ENCODE measurements at places on chromosomes 3 and 15.

GRCh38 chr3:156330415-156330814 is 210.0 kb downstream of the KCNAB1 start:
- ATAC-seq: no peak

GRCh38 chr3:42975456-42975855 is 3.7 kb upstream of the GASK1A start:
- ATAC-seq: no peak

GRCh38 chr3:13659221-13659969 is 110.5 kb downstream of the FBLN2 start:
- no peak for ATAC-seq

DNA sequence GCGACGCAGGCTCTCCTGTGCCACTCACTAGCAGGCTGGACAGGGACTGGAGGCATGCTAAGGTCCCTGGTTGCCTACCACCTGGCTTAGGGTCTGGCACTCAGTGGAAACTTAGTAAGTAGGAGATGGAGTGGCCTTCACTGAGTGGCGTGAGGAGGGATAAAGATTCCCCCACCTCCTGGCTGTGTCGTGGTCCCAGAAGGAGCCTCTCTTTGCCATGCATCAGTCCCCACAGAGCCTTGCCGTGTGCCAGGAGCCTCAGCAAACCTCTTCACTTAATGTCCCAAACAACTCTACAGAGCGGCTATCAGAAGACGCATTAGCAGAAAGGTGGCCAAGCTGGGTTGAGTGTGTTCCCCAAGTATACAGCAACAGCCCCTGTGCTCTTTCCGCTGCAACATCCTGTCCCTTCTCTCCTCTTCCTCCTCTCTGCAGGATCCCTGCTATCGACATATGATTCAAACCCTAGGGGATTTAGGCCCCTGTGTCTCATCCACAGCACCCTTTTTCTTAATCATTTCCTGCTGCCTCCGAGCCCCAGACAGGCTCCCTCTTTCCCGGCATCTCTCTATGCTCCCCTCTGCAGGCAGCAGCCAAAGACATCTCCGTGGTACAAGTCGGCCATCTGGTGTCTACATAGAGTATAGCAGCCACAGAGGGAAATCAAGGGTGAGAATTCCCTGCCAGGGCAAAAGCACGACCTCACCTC is 66.7 kb downstream of the SLC6A1 start:
- peak; percentile 68 for ATAC-seq

GRCh38 chr3:39127269-39127907 is 19.9 kb downstream of the TTC21A start:
- no peak for ATAC-seq

GRCh38 chr3:105458518-105459215 is 92.0 kb downstream of the ALCAM start:
- ATAC-seq: no peak

- ATAC-seq: no peak
These were observed 5.3 kb downstream of the ZNF501 start for GRCh38 chr3:44734646-44735168.

GRCh38 chr3:72844436-72844993 is 3.7 kb downstream of the SHQ1 start:
- no peak for ATAC-seq

DNA sequence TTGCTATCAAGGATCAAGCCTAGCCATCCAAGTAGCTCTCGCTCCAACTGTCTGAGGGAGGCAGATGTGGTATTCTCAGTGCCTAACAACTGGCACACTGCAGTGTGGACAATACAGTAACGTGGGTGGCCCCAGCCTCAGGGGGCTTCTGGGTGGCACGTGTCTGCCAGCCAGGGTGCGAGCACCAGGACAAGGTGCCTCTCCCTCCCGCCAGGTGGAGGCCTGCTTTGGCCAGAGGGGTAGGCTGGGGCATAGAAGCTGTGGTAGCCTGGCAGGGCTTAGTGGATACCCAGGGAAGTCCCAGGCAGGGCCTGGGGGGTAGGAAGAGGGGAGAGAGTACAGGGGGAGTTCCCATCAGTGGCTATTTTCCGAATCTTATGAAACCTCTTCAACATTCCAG is 234.0 kb downstream of the PLCL2 start:
- no peak for ATAC-seq

DNA sequence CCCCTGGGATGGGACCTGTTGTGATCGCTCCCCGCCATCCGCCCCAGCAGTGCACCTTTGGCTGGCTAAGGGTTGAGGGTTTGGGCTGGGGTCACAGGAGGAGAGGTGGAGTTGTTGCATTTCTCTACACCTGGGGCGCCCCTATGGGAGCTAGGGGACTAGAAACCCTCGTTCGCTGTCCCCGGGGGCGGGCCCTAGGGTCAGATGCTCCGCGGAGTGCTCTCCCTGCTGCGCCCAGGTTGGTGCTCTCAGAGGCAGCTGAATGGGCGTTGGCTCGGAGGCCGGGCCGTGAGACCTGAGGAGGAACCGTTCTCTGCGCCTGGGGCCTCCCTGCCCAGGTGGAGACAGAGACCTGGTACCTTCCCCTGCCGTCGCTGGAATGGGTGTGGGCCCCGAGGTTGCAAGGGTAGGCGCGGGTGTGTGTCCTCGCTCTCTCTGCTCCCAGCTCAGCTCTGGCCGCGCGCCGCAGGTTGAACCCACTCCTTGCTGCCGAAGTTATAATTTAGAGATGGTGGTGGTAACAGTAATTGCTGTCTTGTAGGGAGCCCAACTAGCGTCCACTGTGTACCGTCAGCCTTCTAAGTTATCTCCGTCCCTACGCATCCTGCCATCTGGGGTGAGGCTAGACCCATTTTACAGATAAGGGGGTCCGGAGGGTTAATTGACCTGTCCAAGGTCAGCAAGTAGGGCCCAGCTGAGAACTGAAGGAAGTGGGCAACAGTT is 965 bp downstream of the FLNB start:
- peak; percentile 5 for ATAC-seq

DNA sequence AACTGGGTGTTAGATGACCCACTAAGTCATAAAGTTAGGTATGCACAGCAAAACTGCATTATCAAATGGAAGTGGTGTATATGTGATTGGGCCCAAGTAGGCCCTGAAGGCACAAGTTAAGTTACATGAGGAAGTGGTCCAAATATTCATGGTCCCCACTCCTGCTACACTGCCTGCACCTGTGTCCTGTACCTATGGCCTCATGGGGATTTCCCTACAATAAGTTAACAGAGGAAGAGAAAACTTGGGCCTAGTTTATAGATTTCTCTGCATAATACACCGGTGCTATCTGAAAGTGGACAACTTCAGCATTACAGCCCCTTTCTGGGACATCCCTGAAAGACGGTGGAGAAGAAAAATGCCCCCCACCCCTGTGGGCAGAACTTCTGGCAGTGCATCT is 41.5 kb downstream of the STRIT1 start:
- ATAC-seq: no peak

DNA sequence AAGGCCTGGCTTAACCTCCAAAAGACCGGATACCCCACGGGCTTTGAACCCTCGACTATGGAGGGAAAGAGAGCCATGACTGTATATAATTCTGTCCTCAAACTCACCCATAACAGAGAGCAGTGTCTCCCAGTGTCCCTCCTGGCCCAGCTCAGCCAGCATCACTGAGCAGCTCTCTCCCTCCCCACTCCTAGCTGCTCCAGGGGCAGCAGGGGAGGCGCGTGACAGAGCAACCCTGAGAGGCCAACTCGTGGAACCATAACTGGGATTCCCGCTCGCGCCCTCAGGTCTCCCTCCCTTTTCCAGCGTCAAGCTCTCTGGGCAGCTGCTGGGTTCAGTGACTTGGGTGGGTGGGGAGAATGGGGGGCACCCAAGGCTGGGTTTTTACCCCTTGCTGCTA is 561 bp upstream of the CPLX3 start:
- no peak for ATAC-seq

DNA sequence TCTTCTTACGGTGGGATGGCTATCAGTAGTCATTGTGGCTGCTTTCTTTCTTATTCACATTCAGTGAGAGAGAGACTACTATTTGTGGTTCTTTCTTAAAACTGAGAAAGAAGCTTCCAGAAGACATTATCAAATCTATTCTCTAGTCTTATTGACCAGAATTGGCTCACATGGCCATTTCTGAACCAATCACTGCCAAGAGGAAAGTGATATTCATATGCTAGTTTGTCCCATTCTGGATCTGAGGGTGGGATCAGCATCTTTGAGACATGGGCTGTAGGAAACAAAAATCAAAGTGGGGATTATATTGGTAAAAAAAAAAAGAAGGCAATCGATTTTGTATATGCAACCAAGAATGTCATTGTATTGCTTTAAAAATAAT is 106.4 kb upstream of the RASGRP1 start:
- no peak for ATAC-seq

GRCh38 chr3:24192469-24193056 is 247.5 kb downstream of the NR1D2 start:
- no peak for ATAC-seq

- peak; percentile 69 for ATAC-seq
These were observed 19.4 kb downstream of the GXYLT2 start for GRCh38 chr3:72907131-72907711.

DNA sequence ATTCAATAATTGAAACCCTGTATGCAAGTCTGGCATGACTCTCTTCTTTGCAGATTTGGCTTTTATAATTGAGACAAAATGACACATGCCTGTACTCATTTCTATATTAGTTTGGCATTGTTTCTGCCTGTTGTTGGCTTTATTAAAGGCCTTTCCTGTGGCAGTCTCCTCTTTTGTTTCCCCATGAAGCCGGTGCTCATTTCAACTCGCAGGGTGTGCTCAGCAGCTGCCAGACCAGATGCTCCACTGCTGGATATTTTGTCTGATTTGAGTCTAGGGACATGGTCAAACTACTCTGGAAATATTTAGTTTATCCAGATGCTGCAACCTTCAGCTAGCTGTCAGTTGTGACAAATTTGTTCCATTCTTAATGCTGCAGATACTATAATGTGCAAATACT is 445.3 kb downstream of the NAALADL2 start:
- no peak for ATAC-seq

DNA sequence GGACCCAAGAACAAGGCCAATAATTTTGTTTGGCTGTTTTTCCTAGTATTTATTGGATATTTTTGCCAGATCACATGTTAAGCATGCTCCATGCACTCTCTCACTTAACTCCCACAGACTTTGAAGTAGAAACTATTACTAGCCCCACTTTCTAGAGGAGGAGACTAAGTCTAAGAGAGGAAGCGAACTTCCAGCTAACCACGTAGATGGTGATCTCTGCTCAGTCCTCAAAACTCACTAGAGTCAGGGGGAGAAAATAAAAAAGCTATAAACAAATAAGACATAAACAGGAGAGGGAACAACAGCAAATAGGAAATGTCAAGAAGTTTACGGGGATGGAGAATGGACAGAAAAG is 481.0 kb upstream of the PROK2 start:
- no peak for ATAC-seq

- no peak for ATAC-seq
These were observed 17.0 kb upstream of the SENP7 start for GRCh38 chr3:101529816-101530685.

GRCh38 chr3:36164400-36164799 is 215.9 kb upstream of the STAC start:
- ATAC-seq: no peak

- ATAC-seq: no peak
These were observed 1002.0 kb downstream of the CADM2 start for GRCh38 chr3:85960793-85961192.

GRCh38 chr3:168815946-168816345 is 720.2 kb upstream of the GOLIM4 start:
- ATAC-seq: no peak

GRCh38 chr3:45313743-45314403 is 74.5 kb upstream of the LARS2 start:
- ATAC-seq: no peak

DNA sequence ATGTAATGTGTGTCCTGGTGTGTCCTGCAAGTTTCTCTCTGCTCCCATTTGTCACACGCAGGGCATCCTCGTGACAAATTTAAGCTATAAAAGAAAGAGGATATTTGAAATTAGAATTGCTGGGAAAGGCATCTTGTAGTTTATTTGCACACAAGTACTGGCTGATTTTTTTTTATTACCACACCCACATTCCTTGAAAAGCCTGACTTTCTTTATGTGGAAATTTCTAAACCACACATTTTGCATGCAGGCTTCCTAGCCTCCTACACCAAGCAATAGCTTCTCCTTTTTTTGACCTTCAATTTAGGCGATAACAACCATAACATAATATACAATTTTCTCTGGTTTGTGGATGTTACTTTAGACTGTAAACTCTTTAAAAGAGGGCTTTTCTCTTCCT is 126.1 kb downstream of the SERPINI1 start:
- ATAC-seq: no peak

DNA sequence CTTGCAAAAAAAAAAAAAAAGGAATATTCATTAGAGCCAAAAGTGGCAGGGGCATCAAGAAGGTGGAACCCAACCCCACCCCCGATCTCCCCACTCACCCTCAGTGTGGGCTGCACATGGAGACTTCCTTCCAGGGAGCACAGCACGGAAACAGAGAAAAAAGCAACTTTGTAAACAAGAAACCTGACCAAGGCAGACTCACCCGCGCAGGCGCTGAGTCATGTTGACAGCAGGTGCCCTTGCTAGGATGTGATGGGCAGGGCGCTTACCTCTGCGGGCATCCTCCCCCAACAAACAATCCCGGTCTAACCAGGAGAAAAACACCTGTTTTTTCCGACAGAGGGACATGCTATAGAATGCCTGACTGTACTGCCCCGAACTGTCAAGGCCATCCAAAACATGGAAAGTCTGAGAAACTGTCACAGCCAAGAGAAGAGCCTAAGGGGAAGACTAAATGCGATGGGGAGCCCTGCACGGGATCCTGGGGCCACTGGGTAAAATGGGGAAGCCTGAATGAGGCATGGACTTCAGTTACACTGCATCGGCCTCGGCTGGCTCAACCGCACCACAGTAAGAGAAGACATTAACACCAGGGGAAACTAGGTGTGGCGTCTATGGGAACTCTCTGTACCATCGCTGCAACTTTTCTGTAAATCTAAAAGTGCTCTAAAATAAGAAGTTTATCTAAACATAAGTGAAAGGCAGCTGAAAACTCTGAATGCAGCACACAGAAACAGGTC is 66.7 kb upstream of the GATA2 start:
- no peak for ATAC-seq

DNA sequence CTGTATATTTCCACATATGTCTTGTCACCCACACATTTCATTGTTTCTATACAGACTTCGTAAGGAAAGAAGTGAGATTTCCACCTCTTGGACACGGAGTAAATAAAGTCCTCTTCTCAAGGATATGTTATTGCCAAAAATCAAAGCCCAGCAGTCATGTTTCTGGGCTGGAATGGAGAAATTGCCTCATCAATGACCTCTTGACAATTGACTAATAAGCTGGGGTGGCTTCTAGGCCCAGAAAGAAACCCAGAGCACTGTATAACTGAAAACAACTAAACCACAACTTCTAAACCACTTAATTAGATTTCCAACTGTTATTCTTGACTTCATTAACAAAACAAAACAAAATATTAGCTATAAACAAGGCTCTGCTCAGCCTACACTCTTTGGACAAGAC is 56.4 kb upstream of the SLC24A5 start:
- peak; percentile 54 for ATAC-seq
